Neural crest cell (in vitro differentiated cells): ENCODE measurements at places on chromosomes 6 and 20.

GRCh38 chr6:140850438-140850837 is 1282.3 kb upstream of the GJE1 start:
- DNase-seq, result no peak

- DNase-seq, result no peak
These were observed 100.9 kb upstream of the IYD start for GRCh38 chr6:150267686-150268561.

GRCh38 chr6:13172291-13172690 is 156.0 kb downstream of the TBC1D7 start:
- no peak for DNase-seq

DNA sequence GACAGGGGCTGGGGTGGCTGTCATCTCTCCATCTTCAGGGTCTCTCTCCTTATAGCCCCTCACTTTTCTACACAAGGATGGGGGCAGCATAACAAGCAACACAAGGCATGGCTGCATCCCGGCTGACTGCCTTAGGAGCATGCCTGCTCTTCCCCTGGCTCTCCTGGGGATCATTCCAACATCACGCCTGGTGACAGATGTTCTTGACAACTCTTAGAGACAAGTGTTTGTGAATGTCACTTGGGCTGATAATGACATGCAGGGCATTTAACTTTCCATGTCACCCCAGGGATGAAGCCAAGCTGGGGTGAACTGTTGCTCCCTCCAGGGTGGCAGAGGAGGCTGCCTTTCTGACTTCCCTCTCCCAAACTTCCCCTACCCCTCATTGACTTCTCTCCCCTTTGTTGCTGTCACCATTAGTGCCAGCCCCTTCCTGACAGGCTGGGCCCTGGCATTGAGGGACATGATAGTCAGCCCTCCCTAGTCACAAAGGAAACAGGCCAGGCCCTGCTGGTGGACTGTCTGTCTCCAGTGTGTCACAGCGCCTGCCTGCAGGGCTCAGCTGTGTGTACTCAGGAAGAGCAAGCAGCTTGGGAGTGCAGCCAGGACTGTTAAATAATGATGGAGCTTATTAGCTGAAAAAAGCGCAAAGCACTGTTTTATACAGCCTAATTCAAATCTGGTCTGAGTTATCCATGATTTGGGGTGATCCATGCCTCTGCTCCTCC is 161.8 kb downstream of the LRFN2 start:
- no peak for DNase-seq
